Left hindlimb (tissue), 1 donor: ENCODE measurements at places on chromosomes 3 and 15.

GRCh38 chr3:4153771-4154170, 149.4 kb upstream of the SETMAR start:
- DNase-seq = no peak

GRCh38 chr3:115280506-115280905, 133.4 kb upstream of the ZBTB20 start:
- DNase-seq = no peak

DNA sequence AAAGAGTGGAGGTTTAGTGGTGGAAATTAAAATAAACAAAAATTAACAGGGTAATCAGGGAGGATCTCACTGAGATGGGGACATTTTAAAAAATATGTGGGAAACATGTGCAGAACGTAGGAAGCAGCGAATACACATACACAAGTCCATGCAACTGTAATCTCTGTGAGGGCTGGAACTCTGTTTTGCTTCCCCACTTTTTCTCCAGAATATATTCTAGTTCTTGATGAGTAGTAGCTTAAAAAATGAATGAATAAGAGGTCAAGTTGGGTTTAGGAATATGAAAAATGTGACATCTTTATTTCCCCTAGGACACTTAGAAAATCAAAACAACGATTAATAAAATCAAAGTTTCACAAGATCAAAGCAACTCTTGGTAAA, 312.2 kb upstream of the ZNF717 start:
- no peak for DNase-seq

- no peak for DNase-seq
Measured at GRCh38 chr3:41653571-41654239, 308.2 kb downstream of the ULK4 start.

- DNase-seq = no peak
Measured at GRCh38 chr3:39671600-39671999, 137.8 kb upstream of the MYRIP start.
